Cortex of kidney (tissue), 1 donor: ENCODE measurements at places on chromosomes 3 and 15.

- no peak for DNase-seq
These were observed 92.8 kb downstream of the PCSK6 start for GRCh38 chr15:101396484-101397261.

DNA sequence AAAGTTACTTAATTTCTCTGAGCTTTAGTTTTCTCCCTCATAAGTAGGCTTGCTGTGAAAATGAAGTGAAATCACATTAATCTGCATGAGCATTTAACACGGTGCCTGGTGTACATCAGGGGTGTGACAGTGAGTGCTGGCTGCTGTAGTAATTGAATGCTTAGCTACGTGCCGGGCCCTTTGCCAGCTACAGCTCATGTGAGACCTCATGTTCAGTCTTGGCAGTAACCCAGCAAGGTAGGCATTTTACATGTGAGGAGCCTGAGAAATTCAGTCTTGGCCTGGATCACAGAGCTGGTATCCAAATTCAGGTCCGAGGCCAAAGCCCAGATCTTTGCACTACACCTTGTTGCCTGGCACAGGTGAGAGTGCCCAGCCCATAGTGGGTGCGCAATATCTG, 9.1 kb downstream of the GHRL start:
- DNase-seq, result no peak

GRCh38 chr3:117272876-117273523, 563.4 kb downstream of the TUSC7 start:
- no peak for DNase-seq

GRCh38 chr3:152452318-152452717, 183.6 kb downstream of the MBNL1 start:
- no peak for DNase-seq

DNA sequence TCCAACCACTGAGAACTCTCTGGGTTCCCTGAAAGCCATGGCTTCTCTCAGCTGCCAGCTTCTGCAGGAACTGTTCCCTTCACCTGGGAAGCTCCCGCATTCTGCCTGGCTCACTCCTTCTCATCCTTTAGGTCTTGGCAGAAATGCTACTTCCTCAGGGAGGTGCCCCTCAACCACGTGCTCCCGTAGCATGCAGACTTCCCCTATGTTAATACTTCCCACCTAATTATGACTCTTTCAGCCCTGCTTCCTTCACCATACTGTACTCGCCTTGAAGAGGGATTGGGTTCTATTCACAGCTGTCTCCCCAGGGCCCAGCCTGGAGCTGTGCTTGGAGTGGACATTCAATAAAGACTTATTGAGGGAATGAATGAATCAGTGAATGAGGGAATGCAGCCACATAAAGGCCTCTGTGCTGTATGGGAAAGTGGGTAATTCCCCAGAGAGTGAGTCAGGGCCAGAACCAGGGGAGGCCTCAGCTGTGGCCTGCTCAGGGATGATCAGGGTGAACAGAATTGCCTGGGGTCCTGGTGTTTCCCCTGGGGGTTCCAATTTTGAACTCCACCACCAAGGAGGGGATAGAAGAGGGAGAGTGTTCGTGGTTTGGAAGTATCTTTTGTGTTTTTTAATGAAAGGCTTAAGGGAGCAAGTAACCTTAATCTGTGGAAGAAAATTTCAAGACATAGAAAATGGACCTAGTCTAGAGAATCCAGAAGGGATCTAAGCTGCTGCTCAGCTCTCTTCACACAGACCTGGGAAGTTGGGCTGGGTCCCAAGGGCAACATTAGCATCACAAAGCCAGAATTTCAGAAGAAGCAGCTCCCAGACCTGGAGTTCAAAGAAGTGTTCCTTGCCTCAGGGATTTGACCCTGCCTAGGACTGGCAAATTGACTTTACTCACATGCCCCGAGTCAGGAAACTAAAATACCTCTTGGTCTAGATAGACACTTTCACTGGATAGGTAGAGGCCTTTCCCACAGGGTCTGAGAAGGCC, 14.6 kb upstream of the FAM107A start:
- no peak for DNase-seq

GRCh38 chr3:117735481-117736101, 1026.0 kb downstream of the TUSC7 start:
- no peak for DNase-seq

DNA sequence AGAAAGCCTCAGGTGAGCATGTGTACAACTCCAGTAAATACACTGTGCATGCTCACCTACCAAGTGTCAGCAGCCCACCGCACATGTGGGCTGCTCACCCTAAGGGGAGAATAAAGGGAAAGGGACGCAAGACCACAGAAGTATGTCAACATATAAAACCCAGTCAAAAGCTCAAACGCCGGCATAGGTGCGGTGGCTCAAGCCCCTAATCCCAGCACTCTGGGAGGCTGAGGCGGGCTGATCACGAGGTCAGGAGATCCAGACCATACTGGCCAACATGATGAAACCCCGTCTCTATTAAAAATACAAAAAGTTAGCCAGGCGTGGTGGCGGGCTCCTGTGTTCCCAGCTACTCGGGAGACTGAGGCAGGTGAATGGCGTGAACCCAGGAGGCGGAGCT, 732.1 kb downstream of the ZPLD1 start:
- no peak for DNase-seq

DNA sequence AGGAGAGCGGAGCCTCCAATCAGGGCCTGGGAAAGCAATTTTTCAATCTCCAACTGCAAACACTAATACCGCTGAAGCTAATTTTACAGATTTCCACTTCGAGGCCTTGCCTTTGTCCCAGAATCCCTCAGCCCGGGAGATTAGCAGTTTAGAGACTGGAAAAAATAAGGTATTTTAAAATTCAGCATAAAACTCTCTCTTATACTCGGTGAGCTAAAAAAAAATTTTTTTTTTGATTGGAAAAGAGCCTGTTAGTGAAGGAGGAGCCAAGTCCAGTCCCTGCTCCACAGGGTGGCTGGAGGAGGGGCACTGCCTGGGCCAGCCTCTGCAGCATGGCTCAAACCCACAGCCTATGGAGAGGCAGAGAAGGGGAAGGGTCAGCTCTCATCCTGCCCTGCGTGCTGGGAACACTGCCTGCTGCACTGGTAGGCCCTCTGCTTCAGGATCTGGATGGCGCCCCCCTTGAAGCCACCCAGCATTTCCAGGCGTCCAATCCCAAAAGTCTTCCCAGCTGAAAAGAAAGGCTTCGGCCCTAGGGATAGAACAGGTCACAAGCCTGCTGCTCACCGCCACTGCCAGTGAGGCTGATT, 48.9 kb downstream of the CACNA2D2 start:
- no peak for DNase-seq

GRCh38 chr3:121641127-121641526, 19.6 kb downstream of the HCLS1 start:
- DNase-seq, result no peak

DNA sequence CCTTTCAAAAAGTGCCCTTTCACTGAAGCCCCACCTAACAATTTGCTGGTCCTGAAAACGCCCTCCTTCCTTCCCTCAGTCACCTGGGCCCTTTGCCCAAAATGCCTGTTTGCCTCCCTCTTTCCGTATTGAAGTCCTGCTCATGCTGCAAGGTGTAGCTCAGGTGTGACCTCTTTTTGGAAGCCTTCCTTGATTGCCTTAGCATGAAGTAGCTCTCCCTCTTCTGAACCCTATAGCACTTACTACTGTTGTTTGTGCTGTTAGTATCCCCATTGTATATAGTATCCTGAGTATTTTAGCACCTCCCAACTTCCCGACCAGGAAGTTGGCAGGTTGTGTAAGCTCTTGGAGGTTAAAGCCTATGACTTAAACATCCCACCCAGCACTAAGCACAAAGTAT, 1.7 kb downstream of the PLS1 start:
- no peak for DNase-seq
